Activated CD4-positive, alpha-beta T cell treated with anti-CD3 and anti-CD28 coated beads for 48 hours (primary cell): ENCODE measurements at places on chromosomes 6 and 20.
A peak's percentile ranks its signal among the peaks of the same experiment; 100 is the strongest.

- no peak for DNase-seq
Measured at GRCh38 chr20:20002101-20002998, 14.8 kb upstream of the NAA20 start.

DNA sequence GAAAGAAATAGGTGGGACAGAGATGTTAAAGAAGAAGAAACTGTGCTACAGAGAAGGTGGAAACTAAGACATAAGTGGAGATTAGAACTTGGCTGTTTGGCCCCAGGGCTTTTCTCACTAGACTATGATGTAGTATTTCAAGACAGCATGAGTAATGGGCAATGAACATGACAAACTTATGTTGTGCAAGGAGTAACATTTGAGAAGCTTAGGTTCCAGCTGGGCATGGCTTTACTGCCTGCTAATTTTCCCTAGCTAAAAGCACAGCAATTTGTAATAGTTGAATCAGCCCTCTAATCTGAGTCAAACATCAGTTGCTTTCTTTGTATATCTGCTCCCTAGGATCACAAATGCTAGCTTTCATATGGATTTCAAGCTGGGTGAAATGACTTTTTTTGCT, 294.3 kb upstream of the BMP2 start:
- DNase-seq: no peak

DNA sequence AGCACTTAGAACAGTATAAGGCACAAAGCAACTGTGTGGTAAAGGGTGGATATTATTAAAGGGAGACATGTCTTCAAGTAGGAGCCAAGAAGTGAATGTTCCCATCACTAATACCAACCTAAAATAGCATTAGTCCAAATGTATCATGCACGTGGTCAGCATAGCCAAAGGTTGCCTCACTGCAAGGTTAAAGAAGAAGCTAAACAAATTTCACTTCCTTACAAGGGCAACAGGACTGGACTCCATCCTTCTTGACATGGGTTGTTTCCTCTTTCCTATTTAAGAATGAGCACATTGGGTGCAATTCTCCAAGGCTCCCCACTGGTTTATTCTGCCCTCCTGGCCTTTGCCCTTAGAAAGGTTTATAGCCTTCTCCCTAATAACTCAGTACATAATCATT, 186.7 kb downstream of the PHACTR1 start:
- DNase-seq: no peak

- DNase-seq: no peak
Measured at GRCh38 chr6:46051962-46052361, 36.3 kb upstream of the CLIC5 start.

DNA sequence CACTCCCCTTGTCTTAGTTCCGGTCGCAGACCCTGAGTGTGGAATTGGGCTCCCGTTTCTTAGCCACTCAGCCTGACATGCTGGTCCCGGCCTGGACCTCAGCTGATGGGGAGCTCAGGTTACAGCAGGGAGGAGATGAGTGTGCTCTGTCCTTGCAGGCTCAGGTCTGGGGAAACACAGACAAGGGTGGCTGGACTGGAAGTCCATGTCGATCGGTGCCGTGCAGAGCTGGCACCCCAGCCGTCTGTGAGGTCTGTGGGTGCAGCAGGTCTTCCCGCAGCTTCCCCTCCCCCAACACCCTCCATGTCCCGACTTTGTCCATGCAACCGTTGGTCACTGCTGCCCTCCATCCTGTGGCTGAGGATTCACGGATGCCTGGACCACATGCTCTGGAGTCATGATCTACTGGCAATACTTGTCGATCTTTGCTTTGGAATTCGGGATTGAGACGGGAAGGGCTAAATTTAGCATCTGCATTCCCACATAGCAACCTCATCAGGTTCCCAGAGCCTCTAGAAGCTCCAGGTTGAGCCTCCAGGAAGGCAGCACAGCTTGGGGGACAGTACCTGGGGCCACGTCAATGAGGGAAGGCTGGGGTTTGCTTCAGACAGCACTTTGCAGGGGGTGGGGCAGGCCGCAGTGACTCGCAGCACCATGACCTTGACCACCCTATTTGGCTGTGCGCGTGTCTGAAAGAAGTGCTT, 118.8 kb downstream of the PSMB1 start:
- DNase-seq: no peak

GRCh38 chr6:49782725-49783124, 4.4 kb downstream of the PGK2 start:
- no peak for DNase-seq

DNA sequence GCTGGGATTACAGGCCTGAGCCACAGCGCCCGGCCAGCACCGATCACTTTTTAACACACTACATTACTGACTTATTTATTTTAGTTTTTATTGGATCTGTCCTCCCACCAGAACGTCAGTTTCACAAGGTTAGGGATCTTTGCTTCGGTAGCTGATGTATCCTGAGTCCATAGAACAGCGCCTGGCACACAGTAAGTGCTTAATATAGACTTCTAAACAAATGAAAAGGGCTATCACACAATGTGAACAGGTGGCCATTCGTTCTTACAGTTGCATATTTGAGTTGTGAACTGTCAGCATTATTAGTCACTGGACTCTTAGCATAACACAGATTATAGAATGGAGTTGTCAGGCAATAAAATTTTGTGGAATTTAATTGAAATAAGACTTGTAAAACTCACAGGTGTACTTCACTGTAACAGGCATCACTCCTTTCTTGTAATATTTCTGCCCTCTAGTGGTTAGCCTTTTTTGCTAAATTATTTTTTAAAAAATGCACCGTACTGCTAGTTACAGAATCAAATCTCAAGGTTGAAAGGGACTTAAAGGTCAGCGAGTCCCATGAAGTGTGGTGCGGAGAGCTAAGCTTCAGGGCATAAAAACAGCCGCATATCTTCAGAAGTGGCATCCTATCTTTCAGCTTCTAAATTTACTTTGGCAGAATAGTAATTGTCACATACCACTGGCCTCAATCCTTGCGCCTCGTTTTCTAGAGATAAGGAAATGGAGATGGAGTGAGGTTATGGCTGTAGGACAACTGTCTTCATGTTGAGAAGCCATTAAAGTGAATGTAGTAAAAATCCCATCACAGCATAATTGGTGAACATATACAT, 3.4 kb upstream of the TBC1D7 start:
- no peak for DNase-seq

GRCh38 chr6:116974526-116975316, 97.7 kb downstream of the RFX6 start:
- DNase-seq: no peak

- no peak for DNase-seq
Measured at GRCh38 chr6:132369526-132369925, 31.7 kb downstream of the MOXD1 start.

DNA sequence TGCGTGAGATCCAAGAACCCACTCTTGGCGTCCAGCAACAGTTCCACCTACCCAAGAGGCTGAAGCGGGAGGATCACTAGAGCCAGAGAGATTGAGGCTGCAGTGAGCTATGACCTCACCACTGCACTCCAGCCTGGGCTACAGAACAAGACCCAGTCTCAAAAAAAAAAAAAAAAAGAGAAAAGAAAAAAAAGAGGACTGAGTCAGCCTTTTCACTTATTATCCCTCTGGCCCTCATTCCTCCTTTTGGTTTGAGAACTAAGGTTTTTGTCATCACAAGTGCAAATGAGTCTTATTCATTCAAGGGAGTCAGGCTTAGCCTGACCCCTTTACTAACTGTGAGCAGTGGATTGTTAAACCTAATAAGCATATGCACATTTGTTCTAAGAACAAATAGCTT, 37.9 kb upstream of the JARID2 start:
- DNase-seq: no peak

DNA sequence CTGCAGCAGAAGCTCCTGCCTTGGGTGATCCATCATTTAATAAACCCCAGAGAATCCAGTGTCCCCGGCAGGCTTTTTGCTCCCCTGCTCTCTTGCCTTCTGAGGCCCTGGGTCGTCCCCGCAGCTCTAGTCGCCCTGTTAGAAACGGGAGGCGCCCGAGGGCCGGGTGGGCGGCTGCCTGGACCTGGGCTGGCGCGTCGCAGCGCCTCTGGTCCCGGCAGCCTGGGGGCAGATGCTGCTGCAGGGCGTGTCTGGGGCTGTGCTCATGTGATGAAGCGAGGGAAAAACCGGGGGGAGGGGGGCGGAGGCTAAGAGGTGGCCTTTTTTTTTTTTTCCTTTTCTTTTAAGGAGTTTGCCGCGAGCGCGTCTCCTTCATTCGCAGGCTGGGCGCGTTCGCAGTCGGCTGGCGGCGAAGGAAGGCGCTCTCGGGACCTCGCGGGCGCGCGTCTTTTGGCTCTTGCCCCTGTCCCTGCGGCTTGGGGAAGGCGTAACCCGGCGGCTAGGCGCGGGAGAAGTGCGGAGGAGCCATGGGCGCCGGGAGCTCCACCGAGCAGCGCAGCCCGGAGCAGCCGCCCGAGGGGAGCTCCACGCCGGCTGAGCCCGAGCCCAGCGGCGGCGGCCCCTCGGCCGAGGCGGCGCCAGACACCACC, 394 bp downstream of the AKAP12 start:
- peak; percentile 72 for DNase-seq

GRCh38 chr6:117079951-117080350, 185.4 kb upstream of the VGLL2 start:
- DNase-seq: no peak

DNA sequence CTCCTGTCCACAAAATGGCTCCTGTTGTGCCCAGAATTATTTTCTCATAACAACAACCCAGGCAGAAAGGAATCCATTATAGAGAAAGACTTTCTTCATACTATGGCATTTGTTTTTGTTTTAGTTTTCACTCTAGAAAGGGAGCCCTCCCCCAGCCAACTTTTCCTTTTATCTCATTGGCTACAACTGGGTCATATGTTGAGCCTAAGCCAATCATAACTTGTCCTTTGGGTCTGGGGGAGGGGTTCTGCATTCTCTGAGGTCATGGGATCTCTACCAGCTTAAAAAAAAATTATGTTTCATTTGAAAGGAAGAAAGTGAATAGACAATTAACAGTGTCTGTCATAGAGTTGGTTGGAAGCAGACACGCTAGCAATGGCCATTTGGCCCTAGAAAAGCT, 177.6 kb downstream of the AIG1 start:
- no peak for DNase-seq

- no peak for DNase-seq
Measured at GRCh38 chr6:164337024-164337924, 922.8 kb downstream of the QKI start.

GRCh38 chr6:168180548-168181011, 101.6 kb upstream of the FRMD1 start:
- no peak for DNase-seq

- DNase-seq: no peak
Measured at GRCh38 chr6:151722342-151722741, 85.1 kb upstream of the ESR1 start.

GRCh38 chr20:6976106-6976900, 208.8 kb downstream of the BMP2 start:
- DNase-seq: no peak
